ENCODE measurements at places on chromosomes 7 and 10.

DNA sequence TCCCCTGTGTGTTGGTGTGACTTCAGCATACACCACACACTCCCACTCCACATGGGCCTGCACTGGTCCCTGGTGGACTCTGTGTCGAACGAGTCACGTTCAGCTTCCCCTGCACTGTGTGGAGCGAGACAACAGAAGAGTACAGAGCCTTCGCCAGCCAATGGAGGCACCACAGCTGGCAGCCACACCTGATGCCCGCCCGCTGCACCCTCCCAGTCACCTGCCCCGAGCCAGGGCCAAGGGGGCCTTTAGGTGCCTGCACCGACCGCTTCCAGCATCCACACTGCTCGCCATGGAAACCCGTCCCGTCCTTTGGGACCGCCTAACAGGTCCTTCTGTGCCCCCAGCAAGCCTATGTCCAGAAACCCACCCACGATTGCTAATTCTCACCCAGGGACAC is 9.2 kb downstream of the FOXL3 start:
- DNase-seq = no peak

- peak; percentile 36 for DNase-seq
These were observed 698.9 kb downstream of the PARD3 start for GRCh38 chr10:34116220-34116641.

- DNase-seq = no peak
These were observed 65.2 kb downstream of the KLHDC10 start for GRCh38 chr7:130135208-130136205.

DNA sequence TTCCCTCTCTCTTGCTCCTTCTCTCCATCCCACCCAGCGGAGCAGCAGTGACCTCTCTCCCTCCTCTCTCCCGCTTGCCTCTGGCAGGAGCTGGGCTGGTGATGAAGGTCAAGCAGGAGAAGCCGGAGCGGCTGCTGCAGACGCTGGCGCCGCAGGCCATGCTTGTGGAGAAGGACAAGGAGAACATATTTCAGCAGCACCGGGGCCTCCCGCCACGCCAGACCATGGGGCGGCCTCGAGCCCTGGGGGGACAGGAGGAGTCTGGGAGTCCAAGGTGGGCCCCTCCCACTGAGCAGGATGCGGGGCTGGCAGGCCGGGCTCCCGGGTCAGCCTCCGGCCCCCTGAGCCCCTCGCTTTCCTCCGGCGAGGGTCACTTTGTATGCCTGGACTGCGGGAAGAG is 17.3 kb downstream of the ZNF775 start:
- no peak for DNase-seq

- no peak for DNase-seq
These were observed 3.3 kb upstream of the ZC3HAV1 start for GRCh38 chr7:139112741-139113250.

GRCh38 chr7:130369831-130370550 is 10.3 kb upstream of the CPA1 start:
- no peak for DNase-seq

- DNase-seq = no peak
These were observed 818 bp upstream of the SUPV3L1 start for GRCh38 chr10:69179089-69179742.

DNA sequence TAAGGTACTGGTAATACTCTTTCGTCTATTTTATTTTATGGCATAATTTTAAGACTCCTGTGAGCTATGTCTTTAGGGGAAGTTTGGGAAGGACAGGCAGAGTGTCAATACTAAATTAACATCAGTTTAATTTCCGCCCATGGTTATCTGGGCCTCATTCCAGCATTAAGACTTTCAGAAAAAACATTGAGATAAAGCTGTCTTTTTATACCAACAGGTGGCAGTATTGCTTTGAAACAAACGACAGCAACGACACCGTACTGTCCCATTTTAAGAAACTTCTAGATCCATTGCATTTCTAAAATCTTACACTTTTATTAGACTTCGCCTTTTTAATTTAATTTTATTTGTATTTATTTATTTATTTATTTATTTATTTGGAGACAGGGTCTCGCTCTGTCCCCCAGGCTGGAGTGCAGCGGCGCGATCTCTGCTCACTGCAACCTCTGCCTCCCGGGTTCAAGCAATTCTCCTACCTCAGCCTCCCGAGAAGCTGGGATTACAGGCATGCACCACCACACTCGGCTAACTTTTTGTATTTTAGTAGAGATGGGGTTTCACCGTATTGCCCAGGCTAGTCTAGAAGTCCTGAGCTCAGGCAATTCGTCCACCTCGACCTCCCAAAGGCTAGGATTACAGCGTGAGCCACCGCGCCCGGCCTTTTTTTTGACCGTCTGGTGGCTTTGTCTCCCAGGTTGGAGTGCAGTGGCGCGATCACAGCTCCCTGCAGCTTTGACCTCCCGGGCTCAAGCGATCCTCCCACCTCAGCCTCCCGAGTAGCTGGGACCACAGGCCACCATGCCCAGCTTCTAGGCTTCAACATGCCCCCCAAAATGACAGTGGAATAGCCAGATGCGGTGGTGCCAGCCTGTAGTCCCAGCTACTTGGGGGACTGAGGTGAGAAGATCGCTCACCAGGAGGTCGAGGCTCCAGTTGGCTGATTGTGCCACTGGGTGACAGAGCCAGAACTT is 78.7 kb upstream of the C1GALT1 start:
- peak; percentile 16 for DNase-seq

GRCh38 chr7:6556196-6556595 is 4.9 kb upstream of the GRID2IP start:
- no peak for DNase-seq

- no peak for DNase-seq
These were observed 614.7 kb upstream of the FOXK1 start for GRCh38 chr7:4067476-4067760.

- DNase-seq = no peak
These were observed 281.7 kb downstream of the FRMD4A start for GRCh38 chr10:14048930-14049613.

DNA sequence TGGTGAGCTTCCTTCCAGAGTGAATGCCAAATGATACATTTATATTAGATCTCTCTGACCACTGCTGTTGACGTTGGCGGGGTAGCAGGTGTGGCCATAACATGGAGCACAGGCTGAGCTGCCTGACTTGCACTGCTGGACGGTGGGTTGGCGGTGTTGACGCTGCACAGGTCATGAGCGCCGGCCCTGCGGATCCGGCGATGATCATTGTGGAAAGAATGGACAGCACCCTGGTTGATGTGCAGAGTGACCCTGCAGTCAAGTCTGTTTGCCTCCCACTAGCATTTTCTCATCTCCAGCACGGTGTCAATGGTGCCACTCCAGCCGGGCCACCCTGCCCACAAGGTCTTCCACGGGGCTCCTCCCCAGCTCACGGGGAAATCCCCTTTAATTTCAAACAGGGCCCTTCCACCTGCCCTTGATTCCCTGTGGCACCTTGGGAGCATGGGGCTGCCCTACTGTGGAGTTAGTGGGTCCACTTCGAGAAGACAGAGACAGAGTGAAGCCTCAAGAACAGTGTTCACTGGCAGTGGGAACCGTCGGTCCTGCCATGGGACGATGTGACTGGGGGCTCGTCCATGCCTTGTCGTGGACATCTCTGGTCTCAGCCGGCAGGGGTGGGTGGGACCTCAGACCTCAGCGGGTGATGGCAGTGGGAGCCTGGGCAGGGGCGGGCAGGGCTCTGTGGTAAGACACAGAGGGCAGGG is 613.5 kb downstream of the PTPRN2 start:
- no peak for DNase-seq

GRCh38 chr7:116788572-116789197 is 73.7 kb upstream of the CAPZA2 start:
- no peak for DNase-seq

- no peak for DNase-seq
These were observed 7.1 kb downstream of the GUSB start for GRCh38 chr7:65974876-65975275.

DNA sequence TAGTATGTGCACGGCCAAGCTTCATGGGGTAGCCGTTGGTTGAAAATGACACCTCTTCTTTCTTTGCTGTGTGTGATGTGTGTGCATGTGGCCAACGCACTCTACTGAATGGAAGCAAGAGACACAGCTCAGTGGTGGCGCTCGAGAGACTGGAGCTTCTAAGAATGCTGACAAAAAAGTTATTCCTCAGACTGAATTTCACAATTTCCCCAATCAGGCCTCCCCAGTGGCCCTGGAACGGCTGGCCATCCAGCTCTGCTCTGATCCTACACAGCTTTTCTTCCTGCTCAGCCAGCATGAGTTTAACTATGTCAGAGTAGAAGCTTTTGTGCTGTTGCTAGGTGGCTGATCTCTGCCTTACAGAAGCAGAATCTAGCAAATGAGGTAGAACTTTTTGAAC is 186.7 kb upstream of the PLXDC2 start:
- peak; percentile 46 for DNase-seq

DNA sequence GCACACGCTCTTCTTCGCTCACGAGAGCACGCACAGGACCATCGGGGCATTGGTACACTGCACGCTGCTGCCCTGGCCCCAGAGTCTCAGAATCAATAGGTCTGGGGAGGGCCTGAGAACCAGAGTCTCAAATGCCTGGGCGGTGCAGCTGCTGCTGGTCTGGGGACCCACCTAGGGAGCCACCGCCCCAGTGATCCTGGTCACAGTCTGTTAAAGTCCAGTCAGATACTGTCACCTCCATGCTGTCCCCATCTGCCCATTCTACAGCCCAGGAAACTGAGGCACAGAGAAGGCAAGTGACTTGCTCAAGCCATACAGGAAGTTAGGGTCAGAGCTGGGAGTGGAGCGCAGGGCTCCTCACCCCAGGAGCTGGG is 38.0 kb downstream of the ZCCHC24 start:
- no peak for DNase-seq

DNA sequence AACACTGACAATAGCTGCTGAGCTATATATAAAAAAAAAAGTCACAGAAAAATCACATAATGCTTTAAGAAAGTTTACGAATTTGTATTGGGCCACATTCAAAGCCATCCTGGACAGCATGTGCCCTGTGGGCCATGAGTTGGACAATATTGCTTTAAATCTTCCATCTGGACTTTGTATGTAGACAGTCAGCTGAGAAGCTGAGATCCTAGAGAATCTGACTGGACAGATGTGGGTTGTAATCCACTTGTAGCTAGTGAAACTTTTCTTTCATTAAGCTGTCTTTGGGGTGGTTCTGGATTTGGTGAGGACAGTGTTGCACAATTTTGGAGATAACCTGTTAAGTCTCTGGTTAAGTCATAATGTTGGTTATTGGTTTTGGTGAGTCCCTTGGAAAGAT is 824.5 kb downstream of the CCSER2 start:
- no peak for DNase-seq

GRCh38 chr7:106980358-106980685 is 64.2 kb upstream of the PRKAR2B start:
- no peak for DNase-seq

DNA sequence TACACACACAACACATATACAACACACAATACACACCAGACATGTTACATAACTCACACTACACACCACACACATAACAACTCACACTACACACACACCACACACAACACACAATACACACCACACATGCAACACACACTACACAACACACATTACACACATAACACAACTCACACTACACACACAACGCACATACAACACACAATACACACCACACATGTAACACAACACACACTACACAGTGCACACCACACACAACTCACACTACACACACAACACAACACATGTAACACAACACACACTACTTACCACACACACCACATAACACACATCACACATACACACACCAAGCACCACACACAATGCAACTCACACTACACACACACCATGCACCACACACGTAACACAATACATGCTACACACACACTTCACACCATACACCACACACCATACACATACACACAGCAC is 166.5 kb downstream of the KCNMA1 start:
- DNase-seq = no peak

- no peak for DNase-seq
These were observed 8.0 kb downstream of the EPHB6 start for GRCh38 chr7:142862786-142863400.

GRCh38 chr10:21954690-21955089 is 48.8 kb downstream of the DNAJC1 start:
- no peak for DNase-seq

GRCh38 chr10:98344589-98345038 is 70.4 kb downstream of the PYROXD2 start:
- DNase-seq = peak; percentile 28

DNA sequence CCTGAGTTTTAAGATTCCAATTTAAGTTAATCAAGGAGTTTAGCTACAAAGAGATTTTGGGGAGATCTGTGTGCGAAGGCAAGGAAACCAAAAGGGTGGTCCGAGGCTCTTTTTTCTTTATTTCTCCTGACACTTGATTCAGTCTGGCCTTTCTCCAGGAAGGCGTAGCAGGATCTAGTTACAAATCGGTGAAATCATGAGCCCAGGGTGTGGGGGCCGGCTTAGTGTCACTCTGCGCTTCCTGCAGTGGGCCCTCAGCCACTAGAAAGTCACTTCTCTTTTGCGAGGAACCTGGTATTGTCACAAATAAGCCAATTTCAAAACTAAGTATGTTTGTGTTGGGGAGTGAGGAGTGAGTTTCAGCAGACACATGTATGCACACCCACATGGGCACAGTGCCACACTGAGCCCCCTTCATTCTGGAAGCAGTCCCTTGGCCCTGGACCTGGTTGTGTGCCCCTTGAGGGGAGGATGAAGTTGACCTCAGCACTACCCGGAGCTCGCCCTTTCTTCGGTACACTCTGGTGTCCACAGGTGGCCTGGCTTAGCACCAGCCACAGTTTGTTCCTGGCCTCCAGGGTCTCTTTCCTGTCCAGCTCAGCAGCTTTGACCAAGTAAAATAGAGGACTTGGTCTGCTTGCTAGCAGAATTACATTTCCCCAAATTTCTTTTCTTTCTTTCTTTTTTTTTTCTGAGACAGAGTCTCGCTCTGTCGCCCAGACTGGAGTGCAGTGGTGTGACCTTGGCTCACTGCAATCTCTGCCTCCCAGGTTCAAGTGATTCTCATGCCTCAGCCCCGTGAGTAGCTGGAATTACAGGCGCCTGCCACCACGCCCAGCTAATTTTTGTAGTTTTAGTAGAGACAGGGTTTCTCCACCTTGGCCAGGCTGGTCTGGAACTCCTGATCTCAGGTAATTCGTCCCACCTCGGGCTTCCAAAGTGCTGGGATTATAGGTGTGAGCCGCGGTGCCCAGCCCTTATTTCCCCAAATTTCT is 84.0 kb upstream of the BTBD16 start:
- no peak for DNase-seq

GRCh38 chr7:71290452-71290851 is 158.5 kb downstream of the GALNT17 start:
- no peak for DNase-seq

- no peak for DNase-seq
These were observed 51.2 kb downstream of the PUS7 start for GRCh38 chr7:105470846-105471245.

DNA sequence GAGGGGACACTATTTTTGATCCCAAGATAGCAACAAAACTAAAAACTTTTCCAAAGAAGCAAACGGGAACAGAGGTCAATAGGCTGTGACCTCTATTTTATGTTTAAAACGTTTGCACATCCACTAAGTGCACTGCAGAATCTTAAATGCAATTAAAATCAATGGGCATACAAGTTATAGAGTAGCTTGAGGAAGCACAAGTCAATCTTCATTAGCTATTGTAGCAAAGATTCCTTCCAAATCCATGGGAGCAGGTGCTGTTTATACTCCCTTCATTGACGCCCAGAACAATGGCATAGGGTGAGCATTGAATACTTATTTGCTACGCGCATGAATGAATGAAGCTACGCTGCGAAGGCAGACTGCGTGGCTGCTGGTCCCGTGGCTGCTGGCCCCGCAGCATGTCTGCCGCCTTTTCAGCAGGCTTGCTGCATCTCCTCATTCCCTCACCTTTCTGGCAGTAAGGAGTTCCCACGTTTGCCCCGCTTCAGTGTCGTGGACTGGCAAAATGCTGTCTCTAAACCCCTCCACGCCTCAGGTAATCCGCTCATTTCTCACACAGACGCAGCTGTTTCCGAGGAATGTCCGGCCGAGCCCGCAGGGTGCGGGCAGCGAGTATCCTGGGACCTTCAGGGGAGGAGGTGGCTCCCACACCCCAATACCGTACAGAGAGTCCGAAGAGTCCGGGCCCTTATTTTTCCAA is 754 bp upstream of the PHYHIPL start:
- no peak for DNase-seq
